Right renal pelvis (tissue), 4 donors: ENCODE measurements at places on chromosomes 4 and X. TPM values are rescaled to one million over a fixed set of nuclear protein-coding genes. Genes with fewer than 3 reads are reported as not detected.

ZXDA gene
- polyA plus RNA-seq = 5.2 TPM

BEX5 gene
- polyA plus RNA-seq = 12.8 TPM

SPANXC gene
- not detected for polyA plus RNA-seq

DNA sequence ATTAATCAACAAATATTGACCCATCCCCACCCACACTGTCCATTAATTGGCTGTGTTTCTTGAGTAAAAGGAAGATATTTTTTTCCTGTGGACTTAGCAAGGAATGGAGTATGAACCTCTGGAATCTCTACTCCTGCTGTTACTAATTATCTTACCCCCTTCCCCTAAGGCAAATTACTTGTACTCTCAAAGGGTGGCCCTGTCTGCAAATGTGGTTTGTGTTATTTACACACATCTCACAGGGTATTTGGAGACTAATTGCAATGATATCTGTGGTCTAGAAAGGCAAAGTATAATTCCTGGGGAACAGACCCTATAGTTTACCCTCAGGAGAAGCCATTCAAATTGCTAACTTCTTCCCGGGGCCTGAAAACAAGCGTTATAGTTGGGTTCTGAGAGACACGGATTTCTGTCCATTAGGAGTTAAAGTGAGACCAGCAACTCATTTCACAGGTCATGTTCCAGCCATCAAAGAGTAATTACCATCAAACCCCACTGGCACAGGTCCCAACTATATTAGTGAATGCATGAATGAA lies 133.0 kb upstream of the RASGEF1B start:
- no peak for DNase-seq

GRCh38 chrX:12412561-12412960 lies 274.3 kb downstream of the FRMPD4 start:
- no peak for DNase-seq

DNA sequence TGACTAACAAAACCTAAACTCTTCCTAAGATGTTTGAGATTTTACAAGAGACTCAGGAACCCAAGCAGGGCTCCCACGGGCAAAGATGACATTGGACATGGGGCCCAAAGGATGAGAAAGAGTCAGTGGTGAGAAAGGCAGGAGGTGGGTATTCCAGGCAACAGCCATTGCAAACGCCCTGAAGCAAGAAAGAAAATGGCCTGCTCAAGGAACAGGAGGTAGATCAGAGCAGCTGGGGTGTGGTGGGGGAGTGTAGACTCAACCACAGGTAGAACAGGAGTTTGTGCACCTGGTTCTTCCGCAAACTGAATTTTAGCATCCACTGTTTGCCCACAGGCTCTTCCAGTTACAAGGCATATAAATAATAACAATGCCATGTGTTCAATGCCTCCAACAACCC lies 3.3 kb downstream of the PPP2R2C start:
- no peak for DNase-seq

DNA sequence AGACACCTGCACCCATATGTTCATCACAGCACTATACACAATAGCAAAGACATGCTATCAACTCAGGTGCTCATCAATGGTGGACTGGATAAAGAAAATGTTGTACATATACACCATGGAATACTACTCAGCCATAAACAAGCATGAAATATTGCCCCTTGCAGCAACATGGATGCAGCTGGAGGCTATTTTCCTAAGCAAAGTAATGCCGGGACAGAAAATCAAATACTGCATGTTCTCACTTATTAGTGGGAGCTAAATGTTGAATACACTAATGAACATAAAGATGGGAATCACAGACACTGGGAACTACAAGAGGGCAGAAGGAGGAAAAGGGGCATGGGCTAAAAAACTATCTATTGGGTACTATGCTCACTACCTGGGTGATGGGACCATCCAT lies 278.5 kb downstream of the GPC3 start:
- DNase-seq = no peak

- DNase-seq = no peak
Measured at GRCh38 chr4:7375427-7375826, 59.3 kb downstream of the PSAPL1 start.

DNA sequence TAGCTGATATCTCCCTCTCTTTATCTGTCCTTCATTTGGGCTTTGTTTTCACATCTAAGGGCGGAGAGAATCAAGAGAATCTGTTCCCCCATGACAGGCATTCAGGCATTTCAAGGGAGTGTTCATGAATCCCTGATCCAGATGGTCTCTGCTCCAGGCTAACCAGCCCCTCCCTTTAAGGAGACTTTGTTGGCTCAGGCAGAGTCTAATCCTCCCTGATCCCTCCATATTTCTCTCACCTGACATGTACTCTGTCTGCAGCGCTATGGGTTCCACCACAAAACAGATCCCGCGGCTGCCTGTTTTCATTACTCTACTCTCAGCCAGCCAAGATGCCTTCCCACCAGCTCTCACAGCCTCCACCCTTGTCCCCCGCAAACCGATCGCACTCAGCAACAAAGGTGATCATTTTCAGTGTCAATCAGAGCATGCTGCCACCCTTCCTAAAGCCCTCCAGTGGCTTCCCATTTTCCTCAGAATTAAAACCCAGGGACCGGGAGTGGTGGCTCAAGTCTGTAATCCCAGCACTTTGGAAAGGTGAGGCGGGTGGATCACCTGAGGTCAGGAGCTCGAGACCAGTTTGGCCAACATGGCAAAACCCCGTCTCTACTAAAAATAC lies 30.3 kb upstream of the SLC2A9 start:
- no peak for DNase-seq
